ENCODE measurements at places on chromosomes 5 and 9.
A peak's percentile ranks its signal among the peaks of the same experiment; 100 is the strongest.

DNA sequence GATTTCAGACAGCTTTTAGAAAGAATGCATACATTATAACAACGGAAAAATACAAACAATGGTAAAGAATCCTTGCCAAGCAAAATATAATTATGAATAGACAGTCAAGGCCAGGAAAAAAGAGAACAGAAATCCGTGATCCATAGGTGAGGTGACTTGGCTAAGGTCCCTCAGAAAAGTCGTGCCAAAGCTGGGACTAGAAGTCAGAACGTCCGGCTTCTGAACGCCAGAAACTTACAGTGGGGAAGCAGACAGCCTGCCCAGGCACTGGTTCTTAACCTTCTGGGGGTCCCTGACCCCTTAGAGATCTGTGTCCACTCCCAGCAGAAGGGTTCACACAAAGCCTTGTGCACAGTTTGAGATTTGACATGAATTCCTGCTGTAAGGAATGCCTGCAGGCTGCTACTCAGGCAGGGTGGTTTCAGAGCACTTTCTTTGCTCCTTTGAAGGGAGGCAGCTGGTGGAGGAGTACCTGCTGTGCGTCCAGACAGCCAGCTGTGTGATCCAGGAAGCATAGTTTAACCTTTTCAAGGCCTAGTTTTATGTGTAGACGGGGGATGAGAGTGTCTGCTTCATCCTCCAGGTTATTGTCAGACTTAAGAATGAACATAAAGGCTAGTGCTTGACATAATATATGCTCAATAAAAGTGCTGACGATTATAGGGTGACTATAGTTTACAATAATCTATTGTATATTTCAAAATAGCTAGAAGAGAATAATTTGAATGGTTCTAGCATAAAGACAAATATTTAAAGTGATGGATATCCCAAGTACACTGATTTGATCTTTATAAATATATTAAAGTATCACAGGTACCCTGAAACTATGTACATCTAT, 852 bp downstream of the ARHGEF37 start:
- peak; percentile 13 for DNase-seq

DNA sequence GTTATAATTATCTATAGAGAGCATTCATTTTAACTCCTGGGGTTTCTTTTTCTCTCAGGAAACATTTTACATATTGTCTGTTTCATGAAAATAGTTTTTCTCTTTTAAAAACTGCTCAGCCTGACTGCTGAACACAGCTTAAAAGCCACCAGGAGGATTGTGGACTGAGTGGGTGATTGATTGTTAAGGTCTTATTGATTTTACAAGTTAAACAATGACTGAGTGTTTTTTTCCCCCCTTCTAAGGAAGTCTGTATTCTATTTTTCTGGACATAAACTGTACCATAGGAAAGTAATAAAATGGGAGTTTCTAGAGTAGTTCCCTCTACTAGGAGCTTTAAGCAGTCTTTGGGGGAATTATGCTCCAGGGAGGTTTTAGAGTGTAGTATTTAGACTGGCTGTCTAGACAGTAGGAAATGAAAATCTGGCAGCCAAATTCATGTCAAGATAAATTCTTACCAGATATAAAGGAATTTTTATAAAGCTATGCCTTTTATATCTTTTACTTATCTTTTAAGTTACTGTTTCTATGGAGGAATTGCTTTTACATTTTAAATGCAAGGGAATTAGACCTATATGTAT, 463.9 kb downstream of the PRR16 start:
- no peak for DNase-seq

DNA sequence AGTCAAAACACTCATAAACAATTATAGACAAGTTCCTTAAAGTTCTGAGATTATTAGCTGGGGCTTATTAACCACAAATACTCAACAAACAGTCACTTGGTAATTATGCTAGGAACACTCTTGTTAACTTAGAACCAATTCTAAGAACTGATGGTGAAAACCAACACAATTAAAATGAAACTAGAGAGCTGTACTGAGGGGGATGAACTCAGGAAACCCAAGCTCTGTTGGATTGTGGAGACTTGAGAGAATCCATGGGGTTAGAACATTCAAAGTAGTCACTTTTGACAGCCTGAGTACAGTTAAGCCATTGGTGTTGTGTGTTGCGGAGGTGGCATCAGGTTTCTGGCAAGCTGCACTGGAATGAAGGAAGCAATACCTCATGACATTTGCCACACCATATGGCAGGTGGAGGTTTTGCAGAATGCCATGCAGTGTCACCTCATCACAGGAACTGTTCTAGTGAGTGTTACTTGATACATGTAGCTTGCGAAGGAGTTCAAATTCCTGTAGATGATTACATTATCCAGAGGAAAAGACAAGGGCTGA, 480.9 kb upstream of the CD180 start:
- no peak for DNase-seq

GRCh38 chr5:73592551-73592950, 27.0 kb downstream of the UTP15 start:
- DNase-seq, result no peak

GRCh38 chr5:142006363-142007236, 6.2 kb downstream of the GNPDA1 start:
- DNase-seq, result peak; percentile 11

DNA sequence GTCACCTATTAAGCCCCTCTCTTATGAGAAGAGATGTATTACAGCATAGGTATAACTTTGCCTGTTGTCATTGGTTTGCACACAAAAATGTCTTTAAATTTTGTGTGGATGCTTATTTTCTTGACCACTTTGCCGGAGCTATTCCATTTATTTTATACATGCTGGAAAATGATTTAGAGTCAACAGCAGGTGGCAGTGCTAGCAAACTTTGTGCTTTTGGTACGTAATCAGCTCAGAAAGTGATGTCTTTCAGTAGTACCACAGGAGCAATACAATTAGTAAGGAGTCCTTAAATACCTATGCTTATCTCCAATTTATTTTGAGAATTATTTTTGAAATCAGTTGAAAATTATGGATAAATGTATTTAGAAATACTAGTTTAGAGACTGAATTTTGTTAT, 19.8 kb upstream of the NUDT12 start:
- DNase-seq, result peak; percentile 77

DNA sequence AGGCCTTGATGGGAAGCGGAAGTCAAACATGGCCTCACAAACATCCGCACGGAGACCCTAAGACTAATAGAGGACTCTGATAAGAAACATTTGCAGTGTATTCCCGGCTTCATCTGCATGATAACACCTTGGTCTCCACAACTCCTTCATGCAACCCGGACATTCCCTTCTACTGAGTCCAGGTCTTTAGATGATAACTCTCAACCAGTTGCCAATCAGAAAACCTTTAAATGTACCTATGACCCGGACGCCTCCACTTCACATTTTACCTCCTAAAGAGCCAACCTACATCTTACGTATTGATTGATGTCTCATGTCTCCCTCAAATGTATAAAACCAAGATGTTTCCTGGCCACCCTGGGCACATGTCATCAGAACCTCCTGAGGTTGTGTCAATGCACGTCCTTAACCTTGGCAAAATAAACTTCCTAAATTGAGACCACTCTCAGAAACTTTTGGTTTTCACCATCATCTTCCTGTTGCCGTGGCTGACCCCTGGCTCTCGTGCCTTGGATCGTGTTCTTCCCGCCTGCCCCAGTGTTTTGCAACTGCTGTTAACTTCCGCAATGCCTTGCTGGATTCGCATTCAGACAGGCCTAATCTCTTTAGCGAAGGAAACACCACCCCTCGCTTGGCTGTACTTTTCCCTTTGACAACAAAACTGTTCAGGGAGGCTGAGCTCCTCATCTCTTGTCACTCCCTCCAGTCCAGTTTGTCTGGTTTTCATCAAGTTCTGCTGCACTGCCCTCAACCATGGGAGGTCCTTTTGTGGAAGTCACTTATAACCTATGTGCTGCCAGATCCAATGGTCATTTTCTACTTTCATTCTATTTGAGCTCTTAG, 1.1 kb upstream of the DAP start:
- DNase-seq, result no peak

- DNase-seq, result no peak
Measured at GRCh38 chr9:130898552-130898852, 1.9 kb upstream of the QRFP start.

DNA sequence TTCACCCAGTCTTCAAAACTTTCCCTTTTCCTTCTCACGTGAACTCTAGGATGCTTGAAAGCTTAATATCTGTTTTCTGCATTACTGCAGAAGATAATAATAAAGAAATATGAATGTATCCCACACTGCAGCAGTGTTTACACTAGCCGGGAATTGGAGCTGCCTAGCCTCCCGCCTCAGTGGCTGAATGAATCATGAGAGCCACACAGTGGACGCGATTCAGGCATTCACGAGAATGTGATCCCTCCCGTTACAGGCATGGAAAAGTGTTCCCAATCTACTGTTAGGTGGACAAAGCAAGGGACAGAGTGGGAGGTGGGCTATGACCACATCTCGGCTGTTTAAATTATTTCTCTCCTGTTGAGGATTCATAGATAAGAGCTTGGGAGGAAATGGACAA, 69.4 kb upstream of the CTSL start:
- DNase-seq, result no peak

Measured in OCI-M1 (cell line).